ENCODE measurements at places on chromosomes 11 and 22. TPM values are rescaled to one million over a fixed set of nuclear protein-coding genes. Genes with fewer than 3 reads are reported as not detected.

DNA sequence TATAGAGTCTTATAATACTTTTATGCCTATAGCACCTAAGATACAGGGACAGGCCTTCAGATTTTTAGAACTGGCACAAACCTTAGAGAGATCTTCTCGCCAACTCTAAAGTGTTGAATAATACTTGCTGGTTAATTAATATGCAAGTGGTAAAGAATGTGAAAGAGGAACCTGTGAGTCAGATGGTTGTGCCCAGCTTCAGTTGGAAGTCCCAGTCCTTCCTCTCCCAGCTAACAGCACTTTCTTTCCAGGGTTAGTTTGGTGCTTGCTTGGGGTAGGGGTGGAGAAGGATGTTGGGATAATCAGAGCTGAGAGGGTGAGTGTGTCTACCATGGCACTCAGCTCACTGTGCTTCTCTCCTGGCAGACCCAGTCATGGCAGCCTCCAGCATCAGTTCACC is 4.9 kb upstream of the TMEM132A start:
- DNase-seq = no peak

DNA sequence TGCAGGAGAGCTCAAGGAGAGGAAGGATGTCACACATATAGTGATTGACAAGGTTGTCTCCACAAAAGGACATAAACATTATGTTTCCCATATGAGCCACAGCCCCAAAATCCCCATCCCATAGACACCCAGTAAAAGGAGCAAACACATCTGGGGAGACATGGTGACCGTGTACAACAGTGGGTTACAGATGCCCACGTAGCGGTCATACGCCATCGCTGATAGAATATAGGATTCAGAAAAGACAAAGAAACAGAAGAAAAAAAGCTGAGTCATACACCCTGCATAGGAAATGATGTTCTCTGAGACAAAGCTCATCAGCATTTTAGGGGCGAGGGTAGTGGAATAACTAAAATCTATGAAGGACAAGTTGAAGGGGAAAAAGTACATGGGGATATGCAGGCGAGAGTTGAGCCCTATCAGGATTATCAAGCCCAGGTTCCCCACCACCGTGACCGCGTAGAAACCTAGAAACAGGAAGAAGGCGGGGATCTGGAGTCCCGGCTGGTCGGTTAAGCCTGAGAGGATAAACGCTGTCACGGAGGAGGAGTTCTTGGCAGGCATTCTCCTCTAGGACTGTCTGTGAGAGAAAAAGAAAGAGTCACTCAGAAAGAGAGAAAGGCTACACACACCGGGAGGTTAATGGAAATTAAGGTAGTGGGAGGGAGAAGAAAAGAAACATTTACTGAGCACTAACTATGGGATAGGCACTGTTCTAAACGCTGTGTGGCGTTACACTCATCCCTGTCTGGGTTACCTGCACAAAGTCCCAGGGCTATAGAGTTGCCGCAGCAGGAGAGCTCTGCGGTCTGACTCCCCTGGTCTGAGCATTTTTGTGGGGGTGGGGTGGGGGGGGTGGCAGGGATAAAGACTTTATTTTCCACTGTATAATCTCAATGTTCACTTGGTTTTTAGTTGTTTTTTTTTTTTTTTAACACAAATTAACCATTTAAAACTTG is 36.1 kb upstream of the OR8B8 start:
- DNase-seq = no peak

The CD248 gene
- total RNA-seq = not detected

DNA sequence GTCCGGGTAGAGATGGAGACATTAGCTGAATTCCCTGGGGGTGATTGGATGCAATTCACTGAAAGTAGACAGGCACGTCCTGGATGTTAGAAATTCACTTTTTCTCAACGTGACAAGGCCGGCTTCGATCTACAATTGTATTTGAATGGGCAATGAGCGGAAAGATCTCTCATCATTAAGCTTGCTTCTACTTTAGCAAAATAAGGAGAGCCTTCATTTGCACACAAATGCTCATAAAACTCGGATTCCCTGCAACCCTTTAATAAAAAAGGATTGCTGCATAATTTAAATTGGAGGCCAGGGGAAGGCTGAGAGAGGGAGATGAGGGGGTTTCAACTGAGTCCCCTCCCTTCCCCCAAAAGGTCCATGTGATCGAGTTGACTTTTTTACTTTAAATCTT is 10.6 kb upstream of the PAX6 start:
- no peak for DNase-seq

GRCh38 chr22:44582016-44582415 is 84.0 kb upstream of the RTL6 start:
- no peak for DNase-seq

The OR51T1 gene
- not detected for total RNA-seq

The MUC5AC gene
- total RNA-seq = 145 TPM

GRCh38 chr11:21460082-21460481 is 732.8 kb upstream of the ANO5 start:
- DNase-seq = no peak

The SERPING1 gene
- total RNA-seq = 61.8 TPM

The TMEM126A gene
- 22.9 TPM for total RNA-seq

The OR8G1 gene
- total RNA-seq = not detected

- DNase-seq = no peak
Observed at GRCh38 chr11:30414244-30414643, 91.3 kb downstream of the ARL14EP start.

The KRTAP5-7 gene
- total RNA-seq = not detected

GRCh38 chr22:25125693-25126357 is 73.8 kb upstream of the CRYBB3 start:
- DNase-seq = no peak

DNA sequence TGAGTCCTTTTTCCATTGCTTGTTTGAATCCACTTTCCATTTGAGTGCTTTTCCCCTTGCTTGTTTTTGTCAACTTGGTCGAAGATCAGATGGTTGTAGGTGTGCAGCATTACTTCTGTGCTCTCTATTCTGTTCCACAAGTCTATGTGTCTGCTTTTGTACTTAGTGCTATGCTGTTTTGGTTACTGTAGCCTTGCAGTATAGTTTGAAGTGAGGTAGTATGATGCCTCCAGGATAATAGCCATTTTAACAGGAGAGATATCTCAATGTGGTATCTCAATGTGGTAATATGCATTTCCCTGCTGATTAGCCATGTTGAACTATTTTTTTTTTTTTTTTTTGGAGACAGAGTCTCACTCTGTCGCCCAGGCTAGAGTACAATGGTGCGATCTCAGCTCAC is 16.7 kb downstream of the ACRV1 start:
- no peak for DNase-seq

DNA sequence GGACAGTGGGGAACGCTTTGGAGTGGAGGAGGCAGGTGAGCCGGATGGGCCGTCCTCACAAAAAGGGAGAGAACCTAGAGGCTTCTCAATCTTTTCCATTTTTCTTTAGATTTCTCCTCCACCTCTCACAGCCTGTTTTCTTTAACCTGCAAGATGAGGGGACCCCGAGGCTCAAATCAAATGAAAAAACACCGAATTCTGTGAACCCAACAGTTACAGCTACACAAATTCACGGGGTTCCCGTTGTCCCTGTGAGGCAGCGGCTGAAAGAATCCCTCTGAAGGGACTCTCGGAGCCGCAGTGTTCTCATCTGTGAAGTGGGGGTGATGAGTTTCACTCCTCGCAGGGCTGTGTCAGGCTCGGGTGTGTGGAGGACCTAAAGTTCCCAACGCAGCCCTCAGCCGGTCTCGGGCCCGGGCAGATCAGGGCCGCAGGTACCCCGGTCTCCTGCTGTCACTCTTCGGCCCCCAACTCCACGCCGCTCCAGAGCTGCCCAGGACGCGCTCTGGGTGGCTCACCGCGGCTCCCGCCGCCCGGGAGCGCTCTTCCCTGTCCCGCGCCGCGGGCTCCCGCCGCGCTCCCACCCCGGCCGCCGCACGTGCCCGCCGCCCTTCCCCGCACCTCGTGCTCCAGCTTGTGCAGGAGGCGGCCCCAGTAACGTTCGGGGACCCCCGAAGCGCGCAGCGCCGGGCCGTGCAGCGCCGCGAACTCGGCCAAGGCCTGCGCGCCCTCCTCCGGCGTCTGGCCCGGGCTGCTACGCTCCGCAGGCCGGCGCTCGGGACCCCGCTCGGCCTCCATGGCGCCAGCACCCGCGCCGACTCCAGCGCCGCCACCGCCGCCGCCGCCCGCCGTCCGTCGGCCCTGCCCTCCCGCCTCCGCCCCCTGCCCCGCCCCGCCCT is at the start of gene TTLL12:
Gene TTLL12, minus strand, starts transcription at position 863 of the 899 bp plus-strand sequence. Its CDS starts 65 bp downstream, at position 798.
- DNase-seq = peak; percentile 69

DNA sequence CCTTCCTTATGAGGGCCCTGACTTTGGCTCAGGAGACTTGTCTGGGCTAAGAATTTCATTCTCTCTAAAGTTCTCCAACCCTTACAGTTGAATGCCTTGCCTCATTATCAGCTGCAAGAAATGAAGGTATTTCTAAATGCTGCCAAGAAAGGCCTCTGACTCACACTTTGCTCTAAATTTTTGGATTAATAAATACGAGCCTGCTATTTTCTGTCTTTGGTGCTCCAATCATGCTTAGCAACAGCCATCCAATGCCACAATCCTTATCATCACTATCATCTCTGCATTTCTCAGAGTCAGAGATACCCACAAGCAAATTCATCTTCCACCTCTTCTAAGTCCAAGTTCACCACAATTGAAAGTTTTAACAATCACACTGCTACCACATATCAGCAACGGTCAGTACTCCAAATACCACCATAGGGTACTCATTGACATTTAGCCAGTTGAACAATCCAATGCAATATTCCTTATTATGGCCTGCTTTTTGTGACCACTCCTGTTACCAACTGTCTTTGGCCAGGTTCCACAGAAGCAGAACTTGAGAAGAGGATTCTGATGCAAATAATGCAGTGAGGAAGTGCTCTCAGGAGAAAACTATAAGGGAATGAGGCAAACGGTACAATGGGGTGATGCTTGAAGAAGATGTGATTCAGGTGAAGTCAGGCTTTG is 5.7 kb downstream of the PATE2 start:
- no peak for DNase-seq

DNA sequence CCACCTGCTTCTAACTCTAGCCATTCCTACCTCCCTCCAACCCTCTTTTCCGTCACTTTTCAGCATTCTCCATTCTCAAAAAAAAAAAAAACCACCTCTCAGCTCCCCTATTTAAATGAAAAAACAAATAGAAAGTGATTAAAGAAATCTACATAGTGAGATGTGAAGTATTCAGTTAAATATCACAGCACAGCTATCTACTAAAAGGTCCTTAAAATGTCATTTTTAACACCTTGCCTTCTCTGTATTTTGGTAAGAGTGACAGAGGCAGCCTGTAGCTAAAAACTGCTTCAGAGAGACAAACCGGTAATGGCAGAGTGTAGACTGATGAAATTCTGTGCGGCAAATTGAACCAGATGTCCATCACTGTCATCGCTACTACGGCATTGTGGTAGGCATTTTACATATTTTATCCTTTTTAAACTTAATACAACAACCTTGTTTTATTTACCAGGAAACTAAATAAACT is 346 bp upstream of the ALG9 start:
- no peak for DNase-seq

- DNase-seq = no peak
Observed at GRCh38 chr22:19704355-19705015, 9.8 kb upstream of the SEPTIN5 start.

DNA sequence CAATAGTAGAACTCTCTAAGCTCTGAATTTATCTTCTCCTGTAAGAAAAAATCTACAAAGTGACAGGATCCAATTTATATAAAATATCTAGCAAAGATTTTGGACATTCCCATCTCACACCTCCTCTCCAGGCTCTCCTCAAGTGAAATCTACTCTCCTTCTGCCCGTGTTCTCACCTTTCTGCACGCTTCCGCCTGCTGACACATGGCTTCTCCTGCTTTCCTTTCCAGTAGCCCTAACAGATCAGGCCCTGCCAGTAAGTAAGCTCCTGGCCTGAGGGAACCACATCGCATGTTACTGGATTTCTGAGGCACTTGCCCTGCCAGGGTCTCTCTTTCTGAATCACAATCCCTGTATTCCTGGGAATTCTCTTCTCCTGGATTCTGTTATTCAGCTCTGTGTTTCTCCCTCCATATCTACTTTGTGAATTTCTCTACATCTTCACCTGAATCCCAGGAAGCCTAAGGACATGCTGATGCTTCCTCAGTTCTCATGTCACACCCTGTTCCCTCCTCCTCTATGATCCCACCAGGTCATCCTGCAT is 53.3 kb upstream of the TOP3B start:
- DNase-seq = no peak

The MUC6 gene
- total RNA-seq = 4.6 TPM

DNA sequence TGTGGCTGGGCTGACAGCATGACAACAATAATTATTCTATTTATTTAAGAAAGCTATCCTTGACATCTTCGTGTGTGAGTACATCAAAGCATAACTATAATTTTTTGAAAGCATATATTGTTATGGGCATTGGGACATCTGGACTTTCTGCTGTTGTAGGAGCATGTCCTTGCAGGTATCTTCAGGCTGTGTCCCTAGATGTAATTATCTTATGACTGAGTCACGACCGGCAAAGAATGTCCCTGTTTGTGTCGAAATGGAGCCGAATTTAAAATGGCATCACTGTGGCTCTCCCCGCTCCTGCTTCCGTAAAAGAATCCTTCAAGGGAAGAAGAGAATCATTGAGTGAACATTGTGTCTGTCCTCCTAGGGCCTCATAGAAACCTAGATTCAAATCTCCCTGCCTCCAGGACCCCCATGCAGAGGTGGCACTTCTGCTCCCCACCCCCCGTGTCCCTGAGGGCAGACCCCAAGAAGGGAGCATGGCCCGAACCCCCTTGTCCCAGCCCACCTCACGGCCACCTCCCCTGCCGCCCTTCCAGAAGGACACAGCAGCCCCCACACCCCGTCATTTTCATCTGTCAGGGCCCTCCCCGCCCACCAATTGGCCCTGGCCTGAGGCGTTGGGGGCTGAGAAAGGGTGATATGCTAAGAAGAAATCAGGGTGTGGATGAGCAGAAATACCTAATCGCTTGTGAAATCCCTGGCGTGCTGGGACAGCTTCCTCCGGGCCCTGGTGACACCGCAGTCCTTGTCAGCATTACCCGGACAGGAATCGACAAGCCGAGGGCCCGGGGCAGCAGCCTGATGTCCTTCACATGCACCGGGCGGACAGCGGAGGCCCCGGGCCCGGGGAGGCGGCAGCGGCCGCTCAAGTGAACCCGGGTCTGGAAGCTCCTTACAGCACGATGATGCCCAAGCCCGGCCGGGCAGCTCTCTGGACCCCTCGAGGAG is 48.6 kb upstream of the SLC22A12 start:
- DNase-seq = no peak

The HOATZ gene
- total RNA-seq = not detected

DNA sequence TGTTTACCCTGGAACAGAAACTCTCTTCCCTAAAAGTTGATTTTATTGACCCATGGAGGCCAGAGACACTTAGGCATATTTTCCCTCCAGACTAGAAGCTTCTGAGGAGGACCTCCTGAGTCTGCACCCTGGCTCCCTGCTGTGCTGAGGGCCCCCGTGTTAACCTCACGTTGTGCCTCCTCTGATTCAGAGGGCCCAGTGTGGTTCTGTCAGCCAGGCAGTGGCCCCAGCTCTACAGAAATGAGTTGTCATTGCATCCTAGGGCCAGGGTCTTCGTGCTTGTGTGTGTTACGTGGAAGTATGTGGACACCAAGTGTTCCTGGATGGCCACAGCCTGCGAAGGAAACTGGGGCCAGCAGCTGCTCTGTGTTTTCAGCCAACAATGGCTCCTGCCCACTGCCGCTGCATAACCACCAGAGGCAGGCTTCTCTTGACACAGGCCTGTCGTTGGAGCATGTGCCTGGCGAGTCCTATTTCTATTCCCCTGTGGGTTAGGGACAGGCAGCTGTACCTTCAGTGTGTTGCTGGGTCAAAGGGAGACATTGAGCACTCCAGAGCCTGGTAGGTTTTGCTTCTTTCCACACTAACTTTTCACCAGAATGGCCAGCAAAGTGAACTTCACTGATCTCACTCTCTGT is 44.5 kb downstream of the MED15 start:
- DNase-seq = no peak

The DBX1 gene
- not detected for total RNA-seq

The AIFM3 gene
- 3.1 TPM for total RNA-seq
